ENCODE measurements at places on chromosomes 7 and 10.

GRCh38 chr7:38978491-38978890, 782 bp downstream of the POU6F2 start:
- ATAC-seq: no peak

GRCh38 chr7:68965351-68965750, 632.9 kb upstream of the AUTS2 start:
- no peak for ATAC-seq

DNA sequence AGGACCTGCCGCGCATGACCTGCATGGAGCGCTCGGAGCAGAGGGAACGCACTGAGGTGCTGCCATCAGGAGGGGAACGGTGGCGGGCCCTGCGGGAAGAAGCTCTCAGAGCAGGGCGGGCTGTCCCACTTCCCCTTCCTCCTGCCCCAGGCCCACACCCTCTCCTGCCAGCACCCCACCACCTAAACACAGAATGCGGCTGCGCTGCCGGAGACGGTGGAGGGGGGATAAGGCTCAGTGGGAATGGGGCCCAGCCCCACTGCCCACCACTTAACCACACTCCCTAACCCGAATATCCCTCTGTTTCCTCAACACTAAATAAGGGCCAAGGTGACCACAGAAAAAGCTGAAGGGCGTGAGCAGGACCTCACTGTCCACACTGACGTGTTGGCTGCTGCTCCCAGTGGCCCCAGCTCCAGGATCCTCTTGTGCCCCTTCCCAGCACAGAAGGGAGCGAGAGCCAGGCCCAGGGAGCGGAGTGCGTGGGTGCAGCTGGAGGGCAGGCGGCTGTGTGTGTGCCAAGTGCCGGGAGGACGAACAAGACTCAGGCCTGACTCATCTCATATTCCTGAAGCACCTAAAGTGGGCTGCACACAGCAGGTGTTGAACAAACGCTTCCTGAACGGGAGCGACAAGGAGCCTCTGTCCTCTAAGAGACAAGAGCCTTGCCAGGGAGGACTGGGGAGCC, 116.8 kb downstream of the MAD1L1 start:
- ATAC-seq: no peak

GRCh38 chr10:111578076-111578475, 501.2 kb downstream of the ADRA2A start:
- no peak for ATAC-seq
